ENCODE measurements at places on chromosomes 13 and 19.

- no peak for DNase-seq
Observed at GRCh38 chr19:29429021-29429420, 96.8 kb upstream of the VSTM2B start.

DNA sequence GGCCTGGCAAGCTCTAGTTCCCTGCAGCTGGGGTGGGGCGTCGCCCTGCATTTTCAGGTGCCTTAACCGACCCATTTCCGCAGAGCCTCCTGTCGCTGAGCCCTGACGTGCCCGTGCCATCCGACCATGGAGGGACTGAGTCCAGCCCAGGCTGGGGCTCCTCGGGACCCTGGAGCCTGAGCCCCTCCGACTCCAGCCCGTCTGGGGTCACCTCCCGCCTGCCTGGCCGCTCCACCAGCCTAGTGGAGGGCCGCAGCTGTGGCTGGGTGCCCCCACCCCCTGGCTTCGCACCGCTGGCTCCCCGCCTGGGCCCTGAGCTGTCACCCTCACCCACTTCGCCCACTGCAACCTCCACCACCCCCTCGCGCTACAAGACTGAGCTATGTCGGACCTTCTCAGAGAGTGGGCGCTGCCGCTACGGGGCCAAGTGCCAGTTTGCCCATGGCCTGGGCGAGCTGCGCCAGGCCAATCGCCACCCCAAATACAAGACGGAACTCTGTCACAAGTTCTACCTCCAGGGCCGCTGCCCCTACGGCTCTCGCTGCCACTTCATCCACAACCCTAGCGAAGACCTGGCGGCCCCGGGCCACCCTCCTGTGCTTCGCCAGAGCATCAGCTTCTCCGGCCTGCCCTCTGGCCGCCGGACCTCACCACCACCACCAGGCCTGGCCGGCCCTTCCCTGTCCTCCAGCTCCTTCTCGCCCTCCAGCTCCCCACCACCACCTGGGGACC lies 1.2 kb downstream of the ZFP36 start:
- DNase-seq: peak; percentile 42

DNA sequence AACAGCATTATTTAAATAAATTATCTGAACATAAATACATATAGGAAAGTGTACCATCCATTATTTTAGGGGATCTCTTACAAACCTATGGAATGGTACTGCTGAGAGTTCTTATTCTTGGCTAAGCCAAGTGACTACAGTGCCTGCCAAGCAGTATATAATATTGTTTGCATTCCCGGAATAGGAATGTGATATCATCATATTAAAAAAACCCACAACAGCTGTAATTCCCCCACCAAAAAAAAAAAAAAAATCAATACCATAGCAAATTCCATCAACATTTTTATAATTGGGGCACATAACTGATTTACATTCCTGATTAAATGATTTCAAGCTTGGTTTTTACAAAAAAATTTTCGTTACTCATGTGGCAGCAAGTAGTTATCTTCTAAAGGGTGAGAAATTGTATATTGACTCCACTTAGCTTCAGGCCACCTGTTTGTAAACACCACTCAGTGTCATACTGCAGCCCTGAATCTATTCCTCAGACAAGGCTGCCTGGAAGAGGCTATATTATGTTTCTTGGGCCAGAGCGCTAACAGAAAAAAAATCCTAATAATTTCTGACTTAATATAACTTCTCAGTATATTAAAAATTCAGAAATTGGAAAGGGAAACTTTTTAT lies 278.1 kb downstream of the DNAJC15 start:
- DNase-seq: no peak

GRCh38 chr13:30396434-30397075 lies 25.7 kb upstream of the UBE2L5 start:
- no peak for DNase-seq

DNA sequence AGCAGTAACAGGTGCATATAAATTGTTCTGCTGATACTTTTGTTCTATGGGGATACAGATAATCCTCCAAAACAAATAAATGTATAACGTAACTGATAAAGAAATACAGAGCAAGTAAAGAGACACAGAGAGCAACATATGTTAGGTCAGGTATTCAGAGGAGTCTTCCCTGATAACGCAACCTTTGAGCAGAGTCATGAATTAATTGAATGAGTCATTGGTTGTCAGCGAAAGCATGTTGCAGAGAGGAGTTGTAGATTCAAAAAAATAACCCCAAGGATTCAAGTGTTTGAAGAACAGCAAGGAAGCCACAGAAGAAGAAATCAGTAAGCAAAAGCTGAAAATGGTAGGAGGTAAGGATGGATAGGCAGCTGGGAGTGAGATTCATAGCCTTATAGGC lies 245.2 kb downstream of the TBC1D4 start:
- no peak for DNase-seq

DNA sequence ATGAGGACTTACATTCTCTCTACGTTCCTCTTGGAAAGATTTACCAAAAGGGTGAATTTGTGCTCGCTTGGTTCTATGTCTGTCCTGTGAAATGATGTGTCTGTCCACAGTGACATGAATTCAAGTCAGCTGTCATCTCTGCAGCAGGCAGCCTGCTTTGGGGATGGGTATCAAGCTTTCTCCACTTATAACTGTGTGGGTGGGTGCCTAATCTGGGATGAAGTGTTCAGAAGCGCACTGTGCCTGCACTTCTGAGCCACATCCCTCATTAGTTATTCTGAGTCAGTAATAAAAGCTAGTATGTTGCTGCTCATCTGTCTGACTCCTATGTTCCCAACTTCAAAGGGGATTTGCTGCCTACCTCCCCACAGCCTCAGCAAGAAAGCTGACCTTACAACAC lies 86.1 kb upstream of the TUBA3C start:
- no peak for DNase-seq

DNA sequence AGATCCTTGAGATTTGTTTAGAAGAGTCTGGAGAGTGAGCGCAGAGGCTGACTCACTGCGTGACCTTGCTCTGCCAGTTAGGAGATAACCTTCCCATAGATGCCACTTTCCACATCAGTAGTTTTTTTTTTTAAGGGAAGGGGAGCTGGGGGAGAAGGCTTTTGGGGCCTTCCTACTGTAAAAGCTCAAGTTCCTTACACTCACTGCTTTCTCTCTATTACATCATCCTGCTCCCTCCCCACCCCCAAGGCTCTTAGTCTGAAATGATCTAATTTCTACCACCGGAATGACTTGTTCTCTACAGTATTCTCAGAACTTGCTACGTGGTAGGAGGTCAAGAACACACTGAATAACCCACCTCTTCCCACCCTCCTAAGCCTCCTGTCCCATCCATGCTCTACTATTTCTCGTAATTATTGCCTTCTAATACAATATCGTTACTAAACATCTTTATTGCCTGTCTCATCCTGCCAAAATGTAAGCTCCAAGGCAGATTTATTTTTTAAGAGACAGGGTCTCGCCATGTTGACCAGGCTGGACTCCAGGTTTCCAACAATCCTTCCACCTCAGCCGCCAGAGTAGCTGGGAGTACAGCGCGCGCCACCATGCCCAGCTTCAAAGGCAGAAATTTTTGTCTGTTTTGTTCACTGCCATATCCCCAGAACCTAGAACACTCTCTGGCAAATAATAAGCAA lies 1.2 kb downstream of the LONP1 start:
- DNase-seq: peak; percentile 38

Measured in activated T-helper 9 cell treated with anti-CD3 and anti-CD28 coated beads, Interleukin-2, amount 50 U/mL, for 16 hours (primary cell).